ENCODE measurements at places on chromosomes 7 and 10. TPM values are rescaled to one million over a fixed set of nuclear protein-coding genes. Genes with fewer than 3 reads are reported as not detected.

Gene ODAD2
- total RNA-seq: 0.18 TPM

DNA sequence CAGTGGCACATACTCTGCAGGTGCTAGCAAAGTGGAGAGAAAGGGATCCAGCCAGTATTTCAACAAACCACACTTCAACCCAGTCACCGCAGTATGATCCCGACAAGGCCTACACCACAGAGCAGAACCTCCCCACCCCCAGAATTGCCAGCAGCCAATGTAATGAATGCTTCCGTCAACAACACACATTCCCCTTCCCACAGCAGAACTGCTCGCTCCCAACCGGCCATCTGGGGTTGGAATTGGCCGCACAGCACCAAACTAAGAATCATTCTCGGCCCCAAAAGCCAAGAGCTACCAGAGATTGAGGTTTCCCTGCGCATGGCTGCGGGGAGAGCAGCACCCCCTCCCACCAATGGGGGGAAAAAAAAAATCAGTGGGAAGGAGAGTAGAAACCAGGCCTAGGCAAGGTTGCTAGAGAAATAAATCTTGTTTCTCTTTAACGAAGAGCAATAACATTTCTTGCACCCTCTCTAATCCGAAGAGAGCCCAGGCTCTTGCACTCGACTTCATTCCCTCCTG is 1.1 kb downstream of the WASL start:
- DNase-seq: peak; percentile 73

- no peak for DNase-seq
Measured at GRCh38 chr10:89795840-89796239, 94.5 kb downstream of the KIF20B start.

DNA sequence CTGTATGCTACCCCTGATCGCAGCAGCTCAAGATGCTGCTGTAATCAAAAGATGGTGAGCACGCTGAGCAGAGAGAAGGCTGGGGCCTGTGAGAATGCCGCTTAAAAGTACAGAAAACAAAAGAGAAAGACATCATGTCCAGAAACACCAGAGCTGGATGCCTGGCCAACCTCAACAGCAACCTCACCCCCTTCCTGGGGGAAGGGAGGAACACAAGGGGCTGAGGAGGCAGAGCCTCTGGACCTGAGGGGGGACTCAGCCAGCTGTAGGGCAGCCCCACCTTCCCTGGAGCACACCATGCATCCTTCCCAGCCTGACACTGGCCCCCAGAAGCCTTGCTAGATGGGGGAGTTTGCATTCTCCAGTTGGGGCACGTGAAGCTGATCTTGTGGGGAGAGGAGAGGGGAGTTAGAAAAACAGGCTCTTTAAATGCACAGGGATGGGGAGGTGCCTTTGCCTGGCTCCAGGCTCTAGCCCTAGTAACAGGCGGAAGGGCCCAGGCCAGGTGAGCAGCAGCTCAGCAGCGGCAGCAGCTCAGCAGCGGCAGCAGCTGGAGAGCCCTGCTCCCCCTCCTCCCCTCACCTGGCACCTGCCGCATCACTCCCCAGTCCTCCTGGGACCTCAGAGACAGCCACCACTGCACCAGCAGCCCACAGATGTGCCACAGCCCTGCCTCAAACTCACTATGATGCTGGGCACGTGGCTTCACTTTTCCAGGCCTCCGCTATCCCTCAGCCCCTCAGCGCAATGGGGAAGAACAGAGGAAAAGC is 156.3 kb downstream of the NEURL1 start:
- no peak for DNase-seq

DNA sequence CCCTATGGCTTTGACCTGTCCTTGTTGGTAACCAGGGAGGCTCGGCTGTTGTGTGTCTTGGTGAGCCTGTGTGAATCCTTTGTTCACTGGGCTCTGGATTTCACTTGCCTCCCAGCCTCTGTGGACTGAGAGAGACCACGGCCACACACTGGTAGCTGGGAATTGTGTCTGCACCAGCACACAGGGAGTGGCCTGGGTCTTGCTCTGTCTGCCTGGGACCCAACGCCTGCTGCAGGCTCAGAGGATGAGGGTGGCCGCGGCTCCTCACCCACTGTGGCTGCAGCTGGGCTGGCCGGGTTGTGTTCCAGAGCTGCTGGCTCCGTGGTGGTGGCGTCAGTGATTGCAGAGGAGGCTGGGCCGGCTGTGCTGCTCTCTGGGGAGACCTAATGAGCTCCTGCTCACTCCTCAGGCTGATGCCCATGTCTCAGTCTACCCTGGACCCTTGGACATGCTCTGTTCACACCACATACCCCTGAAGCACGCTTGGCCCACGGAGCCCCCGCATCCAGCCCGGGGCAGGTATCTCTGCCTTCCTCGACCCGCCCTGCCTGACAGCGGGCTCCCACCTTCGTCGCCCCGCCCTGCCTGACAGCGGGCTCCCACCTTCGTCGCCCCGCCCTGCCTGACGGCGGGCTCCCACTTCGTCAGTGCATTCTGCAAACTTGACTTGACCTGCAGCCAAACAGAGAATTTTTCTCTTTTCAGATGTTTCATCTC is 328.5 kb downstream of the ADARB2 start:
- DNase-seq: no peak

DNA sequence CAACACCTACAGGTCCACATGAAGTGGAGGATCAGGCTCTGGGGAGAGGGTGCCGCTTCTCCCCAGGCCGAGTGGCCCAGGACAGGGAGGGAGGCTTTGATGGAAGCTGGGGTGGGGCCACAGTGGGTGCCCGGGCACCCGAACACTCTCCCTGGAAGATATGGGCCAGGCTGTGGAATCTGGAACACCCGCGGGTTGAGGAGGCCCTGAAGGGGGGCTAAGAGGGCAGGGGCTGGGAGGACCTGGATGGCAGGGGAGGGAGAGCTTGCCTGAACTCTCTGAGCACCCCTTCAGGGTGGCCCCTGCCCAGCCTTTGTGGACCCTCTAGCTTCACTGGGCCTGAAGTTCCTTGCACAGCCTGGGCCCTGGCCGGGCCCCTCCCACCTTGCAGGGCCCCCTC is 4.5 kb upstream of the NKX6-2 start:
- DNase-seq: no peak

DNA sequence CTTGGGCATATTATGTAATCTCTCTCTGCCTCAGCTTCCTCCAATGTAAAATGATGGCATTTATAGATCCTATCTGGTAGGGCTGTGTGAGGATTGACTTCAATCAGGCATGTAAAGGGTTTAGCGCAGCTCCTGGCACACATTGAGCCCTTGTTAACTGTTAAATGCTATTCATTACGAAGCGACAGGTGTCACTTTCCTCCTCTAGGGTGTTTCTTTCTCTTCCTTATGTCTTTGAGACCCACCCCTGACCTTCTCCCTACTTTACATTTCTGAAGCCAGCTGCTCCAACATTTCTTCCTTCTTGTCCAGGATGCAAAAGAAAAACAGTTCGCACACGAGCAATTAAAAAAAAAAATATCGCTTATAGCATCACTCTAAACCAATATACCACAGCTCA is 5.7 kb upstream of the R3HCC1L start:
- no peak for DNase-seq

Measured in fibroblast of the aortic adventitia (primary cell).